HT1080 (cell line): ENCODE measurements at places on chromosomes 2 and 18.

- DNase-seq = peak; percentile 82
Observed at GRCh38 chr2:122643725-122644329, 888.4 kb downstream of the TSN start.

DNA sequence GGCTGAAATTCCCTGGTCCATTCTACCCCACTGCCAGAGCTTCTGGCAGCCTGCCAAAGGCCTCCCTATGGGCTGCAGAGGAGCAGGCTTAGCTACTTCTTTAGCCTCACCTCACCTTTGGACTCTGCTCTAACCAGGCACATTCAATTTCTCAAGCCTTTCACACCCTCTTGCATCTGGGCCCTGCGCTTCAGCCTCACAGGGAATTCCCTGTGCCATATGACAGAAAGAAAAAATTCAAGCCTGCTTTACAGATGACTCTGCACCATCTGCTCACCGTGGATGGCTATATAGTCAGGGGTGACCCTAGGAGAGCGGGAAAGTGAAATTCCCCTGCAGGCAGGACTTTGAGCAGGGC is 62.5 kb downstream of the REEP1 start:
- peak; percentile 43 for DNase-seq

GRCh38 chr18:38307914-38308313 is 742.3 kb upstream of the CELF4 start:
- no peak for DNase-seq

GRCh38 chr18:275486-275885 is 7.6 kb upstream of the THOC1 start:
- DNase-seq = no peak

- DNase-seq = peak; percentile 40
Observed at GRCh38 chr2:216916956-216917650, 57.2 kb upstream of the TNP1 start.

- DNase-seq = no peak
Observed at GRCh38 chr2:130849896-130850787, 13.4 kb downstream of the ARHGEF4 start.

DNA sequence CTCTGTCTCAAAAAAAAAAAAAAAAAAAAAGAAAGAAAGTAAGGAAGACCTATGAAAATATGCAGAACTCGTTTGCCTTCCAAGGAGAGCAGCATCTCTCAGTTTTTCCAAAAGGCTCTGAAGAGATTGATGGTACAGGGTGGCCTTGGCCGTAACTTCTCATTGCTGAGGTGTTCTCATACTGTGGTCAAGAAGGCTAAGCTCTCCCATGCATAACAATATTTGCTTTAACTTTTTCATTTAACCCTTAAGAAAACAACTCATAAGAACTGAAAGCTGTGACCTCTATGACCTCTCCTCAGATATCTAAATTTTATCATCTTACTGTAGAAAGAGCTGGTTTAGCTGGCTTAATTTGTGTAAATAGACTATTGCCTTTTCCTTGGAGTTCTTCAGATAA is 37.1 kb upstream of the GATA6 start:
- DNase-seq = no peak

GRCh38 chr2:200379481-200380090 is 73.1 kb downstream of the SPATS2L start:
- DNase-seq = no peak

GRCh38 chr18:11955239-11956029 is 25.9 kb upstream of the IMPA2 start:
- DNase-seq = peak; percentile 88

- DNase-seq = no peak
Observed at GRCh38 chr2:122935506-122935905, 1089.6 kb upstream of the CNTNAP5 start.

- peak; percentile 18 for DNase-seq
Observed at GRCh38 chr2:175621821-175622220, 380.2 kb downstream of the LNPK start.

DNA sequence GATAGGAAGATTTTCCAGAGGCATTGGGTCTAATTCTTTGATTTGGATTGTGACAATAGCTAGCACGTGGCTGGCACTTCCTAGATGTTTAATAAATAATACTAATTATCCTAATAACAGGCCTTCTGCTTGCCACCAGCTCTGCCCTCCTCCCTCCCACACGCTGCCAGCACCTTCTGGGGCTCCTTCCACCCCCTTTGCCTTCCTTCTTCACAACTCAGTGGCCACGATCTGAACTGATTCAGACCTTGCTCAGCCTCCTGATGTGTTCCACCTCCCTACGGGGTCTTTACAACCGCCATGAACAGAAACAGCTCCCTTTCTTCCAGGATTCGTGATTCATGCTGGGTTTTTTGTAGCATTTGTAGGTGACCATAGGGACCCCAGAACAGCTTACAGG is 310.3 kb upstream of the HS6ST1 start:
- DNase-seq = no peak

DNA sequence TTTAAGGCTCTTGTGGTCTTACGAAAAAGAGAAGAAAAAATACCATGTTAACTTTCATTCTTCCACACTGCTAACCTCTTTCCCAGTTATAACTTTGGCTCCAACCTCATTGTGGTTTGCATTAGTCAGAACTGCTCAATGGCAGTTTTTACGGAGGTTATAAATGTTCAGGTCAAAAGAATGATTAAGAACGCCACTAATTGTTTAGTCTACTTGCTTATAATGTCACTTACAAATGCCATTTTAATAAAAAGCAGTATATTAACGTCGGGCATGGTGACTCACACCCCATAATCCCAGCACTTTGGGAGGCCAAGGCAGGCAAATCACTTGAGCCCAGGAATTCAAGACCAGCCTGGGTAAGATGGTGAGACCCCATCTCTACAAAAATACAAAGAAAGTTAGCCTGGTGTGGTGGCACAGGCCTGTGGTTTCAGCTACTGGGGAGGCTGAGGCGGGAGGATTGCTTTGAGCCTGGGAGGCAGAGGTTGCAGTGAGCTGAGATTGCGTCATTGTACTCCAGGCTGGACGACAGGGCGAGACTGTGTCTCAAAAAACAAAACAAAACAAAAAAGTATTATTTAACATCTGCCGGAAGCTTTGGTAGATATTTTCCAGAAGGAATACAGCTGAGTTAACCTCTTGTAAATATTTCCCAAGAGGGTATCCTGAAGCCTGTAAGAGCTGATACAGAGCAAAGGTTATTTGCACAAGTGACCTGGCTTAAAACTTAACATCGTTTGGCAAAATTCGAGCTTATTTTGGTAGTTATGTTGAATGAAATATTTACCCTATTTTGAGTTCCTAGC is 5.1 kb downstream of the AGPS start:
- peak; percentile 82 for DNase-seq

DNA sequence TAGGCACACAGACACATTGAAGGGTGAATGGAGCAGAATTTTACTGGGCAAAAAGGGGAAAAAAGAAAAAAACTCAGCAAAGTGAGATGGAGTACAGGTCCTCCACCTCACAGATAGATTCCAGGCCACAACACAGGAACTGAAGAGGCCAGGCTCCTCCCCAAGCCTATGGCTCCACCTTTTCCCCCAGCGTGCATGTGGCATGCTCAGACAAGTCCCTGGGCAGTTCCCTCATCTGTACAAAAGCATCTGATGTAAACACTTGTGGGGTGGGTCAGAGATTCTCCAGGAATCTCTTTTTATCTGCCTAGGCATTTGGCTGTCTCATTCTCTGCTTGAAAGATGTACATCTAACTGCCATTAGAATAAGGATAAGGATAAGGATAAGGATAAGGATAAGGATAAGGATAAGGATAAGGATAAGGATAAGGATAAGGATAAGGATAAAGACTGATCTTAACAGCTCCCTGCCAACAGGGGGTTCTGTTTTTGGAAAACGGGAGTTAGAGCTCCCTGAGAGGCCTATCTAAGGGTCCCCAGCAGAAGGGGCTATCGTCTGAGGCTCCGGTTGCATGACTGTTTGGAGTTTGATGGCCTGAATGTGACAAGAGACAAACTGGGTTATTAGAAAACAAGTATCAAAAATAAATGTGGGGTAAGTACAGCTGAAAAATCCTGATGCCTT is 17.2 kb upstream of the ASXL3 start:
- DNase-seq = peak; percentile 71

GRCh38 chr2:55809875-55810621 is 113.5 kb downstream of the EFEMP1 start:
- no peak for DNase-seq

- no peak for DNase-seq
Observed at GRCh38 chr2:100218552-100218951, 76.2 kb upstream of the AFF3 start.

DNA sequence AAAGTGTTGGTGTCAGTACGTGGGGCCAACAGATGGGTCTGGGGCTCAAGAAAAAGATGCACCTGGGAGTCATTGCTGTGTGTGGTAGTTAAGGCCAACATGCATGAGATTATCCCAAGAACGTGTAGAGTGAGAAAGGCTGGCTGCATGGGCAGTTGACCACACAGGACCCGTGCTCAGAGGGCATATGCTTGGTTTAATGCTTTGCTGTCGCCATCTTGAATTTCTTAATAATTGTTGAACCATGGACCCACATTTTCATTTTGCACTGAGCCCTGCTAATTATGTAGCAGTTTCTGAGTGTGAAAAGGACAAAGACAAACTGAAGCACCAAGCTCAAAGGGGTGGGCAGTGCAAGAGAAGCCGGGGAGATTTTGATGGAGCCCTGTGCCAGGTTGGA is 148.1 kb downstream of the CYP26B1 start:
- no peak for DNase-seq

- no peak for DNase-seq
Observed at GRCh38 chr18:31057051-31057450, 14.5 kb upstream of the DSC3 start.

DNA sequence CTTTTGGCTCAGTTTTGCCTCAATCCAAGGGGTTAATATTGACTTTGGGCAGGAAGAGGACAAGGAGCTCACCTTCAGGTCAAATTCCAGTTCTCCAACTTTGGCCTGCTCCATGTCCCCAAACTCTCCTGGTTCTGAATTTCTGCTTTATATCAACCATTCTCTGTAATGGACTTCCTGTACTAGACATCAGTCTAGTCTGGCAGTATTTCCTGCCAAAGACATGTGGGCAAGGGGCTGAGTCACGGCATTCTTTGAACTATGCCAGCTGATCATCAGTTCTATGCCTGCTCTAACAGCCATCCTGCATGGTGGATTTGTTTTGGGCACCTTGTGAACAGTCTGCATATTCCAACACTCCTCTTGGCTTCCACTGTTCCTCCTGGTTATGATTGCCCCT is 199.4 kb downstream of the ZEB2 start:
- DNase-seq = peak; percentile 81

GRCh38 chr18:53909668-53910067 is 314.8 kb downstream of the MBD2 start:
- peak; percentile 30 for DNase-seq

DNA sequence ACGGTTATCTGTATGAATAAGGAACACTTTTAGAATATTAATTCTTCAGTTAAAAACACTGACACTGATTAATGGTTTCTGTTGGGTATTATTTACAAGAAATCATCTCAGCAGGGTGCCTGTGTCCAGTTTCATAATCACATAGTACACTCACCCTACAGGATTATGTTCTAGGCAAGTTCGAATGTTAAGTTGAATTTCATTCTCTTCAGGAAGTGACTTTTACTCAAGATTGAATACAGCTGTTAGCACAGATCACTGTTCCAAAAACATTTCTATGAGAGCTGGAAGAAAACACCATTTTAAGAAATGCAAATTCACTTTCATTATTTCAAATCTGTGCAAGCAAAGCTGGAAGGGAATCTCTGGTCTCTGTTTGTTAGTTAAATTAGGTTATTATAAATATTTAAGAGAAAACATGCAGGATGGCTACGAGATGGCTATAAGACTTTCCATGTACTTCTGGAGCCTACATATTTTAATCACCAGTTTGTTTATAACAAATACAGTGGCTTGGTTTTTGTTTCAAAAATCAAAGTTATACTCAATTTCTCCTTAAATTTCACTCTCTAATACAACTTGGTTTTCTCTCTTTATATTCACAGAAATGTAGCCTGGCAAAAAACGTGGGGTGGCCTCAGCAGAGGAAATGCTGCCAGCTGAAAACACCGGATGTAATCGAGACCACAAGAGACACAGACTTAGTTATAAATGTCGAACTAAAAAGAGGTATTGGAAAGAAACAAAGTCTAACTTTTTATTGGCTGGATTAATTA is 65.8 kb downstream of the RBMS1 start:
- DNase-seq = no peak

DNA sequence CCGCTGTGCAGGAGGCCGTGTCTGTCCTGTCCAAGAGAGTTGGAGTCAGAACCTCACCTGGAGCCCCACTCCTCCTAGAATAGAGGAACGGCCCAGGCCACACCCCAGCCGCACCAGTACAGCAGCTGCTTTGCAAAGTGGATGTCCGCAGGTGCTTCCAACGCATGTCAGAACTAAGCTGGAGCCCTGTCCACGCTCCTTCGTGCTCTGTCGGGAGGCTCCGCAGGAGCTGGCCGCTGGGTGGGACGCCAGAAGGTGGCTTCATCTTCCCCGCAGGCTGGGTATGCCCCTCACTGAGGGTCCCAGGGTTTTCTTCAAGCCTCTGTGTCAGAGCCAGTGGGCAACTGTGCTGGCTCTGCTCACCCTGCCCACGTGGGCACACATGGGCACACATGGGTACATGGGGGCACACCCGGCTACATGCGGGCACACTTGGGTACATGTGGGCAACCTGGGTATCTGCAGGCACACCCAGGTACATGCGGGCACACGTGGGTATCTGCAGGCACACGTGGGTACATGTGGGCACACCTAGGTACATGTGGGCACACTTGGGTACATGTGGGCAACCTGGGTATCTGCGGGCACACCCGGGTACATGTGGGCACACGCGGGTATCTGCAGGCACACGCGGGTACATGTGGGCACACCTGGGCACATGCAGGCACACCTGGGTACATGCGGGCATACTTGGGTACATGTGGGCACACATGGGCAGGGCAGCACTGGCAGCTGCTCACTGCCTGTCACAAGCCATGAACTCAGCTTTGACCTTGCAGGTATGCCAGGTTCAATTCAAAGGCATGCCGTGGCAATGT is 67.1 kb upstream of the CTDP1 start:
- no peak for DNase-seq

GRCh38 chr2:219442256-219443015 is 7.8 kb downstream of the SPEG start:
- DNase-seq = no peak

GRCh38 chr2:207008105-207008990 is 69.0 kb downstream of the CPO start:
- peak; percentile 53 for DNase-seq

DNA sequence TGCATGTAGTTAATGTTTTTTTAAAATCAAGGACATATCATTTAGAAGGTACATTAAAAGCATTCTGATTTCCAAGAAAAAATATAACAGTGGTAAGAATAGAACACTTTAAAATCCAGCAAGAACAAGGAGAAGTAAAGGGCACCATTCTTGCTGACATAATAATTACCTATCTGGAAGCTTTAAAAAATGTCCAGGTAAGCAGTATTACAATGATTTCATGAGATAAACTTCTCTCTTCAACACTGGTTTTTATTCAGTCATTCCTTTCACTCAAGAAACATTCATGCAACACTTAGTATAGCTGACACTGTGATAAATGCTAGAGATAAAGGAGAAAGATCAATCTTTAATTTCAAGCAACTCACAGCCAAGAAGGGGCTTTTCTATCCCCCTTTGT is 2.9 kb upstream of the KANSL1L start:
- no peak for DNase-seq

GRCh38 chr2:19274439-19274838 is 84.0 kb downstream of the OSR1 start:
- no peak for DNase-seq

GRCh38 chr2:43227830-43228281 is 1.4 kb upstream of the ZFP36L2 start:
- no peak for DNase-seq

GRCh38 chr18:13198701-13199100 is 19.9 kb upstream of the LDLRAD4 start:
- no peak for DNase-seq

- DNase-seq = no peak
Observed at GRCh38 chr18:79216176-79216575, 147.0 kb downstream of the ATP9B start.
